Upper lobe of left lung (tissue), 6 donors: ENCODE measurements at places on chromosomes 3 and 15.

- no peak for DNase-seq
Observed at GRCh38 chr3:134904241-134904771, 109.2 kb downstream of the EPHB1 start.

DNA sequence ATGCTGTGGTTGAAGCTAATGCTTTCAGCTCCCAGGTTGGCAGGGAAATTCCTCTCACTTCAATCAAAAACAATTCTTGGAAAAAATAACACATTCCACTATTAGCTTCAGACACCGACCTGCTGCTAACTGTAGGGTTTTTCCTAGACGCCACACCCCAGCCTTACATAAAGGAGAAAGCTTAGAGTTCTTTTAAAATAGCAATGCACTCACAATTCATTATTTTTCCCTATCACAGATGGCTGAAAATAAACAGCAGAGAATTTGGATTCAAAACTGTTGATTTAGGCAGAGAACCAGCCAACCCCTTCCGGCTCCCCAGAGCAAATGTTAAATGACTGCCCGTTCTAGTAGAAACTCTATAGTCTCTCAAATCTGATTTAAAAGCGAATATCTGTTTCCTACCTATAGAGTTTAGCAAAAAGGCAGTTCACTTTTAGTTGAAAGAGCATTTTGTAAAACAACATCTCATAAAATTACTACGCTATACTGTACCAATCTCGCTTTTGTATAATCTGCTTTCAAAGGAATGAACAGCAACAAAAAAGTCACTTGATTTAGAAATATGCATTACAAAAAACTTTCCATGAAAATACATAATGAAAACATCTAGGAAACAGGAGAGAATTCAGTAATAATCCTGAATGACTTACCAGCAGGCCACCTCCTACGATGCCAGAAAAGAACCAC, 586 bp downstream of the TM4SF1 start:
- no peak for DNase-seq

DNA sequence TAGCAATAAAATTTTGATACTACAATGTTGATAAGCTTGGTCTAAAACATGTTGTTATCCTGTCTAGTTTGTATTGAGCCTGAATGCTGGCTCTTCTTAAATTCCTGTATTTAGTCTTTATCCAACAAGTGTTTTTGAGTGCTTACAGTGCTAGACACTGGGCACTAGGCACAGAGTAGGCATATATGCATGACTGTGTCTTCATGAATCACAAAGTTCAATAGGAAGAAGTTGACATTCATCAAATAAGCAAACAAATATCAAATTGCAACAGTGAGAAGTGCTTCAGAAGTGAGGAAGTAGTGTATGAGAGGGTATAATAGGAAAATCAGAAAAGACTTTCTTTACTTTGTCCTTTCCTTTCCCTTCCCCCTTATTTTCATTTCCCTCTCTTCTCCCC, 6.8 kb downstream of the CD96 start:
- no peak for DNase-seq

DNA sequence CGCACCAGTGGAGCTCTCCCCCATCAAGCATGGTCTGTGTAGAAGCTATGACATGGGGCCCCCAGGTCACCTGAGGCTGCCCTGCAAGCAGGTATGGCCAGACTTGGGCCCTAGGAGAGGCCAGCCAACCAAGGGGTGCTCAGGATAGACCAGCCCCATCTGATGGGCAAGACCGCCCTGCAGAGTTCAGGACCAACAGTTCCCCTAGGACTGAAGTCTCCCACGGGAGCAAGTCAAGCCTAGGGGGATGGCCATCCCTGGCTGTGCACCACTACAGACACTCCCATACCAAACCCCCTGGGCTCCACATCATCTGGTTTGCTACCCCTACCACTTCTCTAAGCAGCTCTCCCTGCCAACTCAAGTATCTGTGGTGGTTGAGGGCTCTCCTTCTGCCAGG, 142.2 kb upstream of the MANF start:
- DNase-seq = peak; percentile 1

- DNase-seq = no peak
Observed at GRCh38 chr15:31758126-31758525, 272.2 kb upstream of the CHRNA7 start.

- peak; percentile 8 for DNase-seq
Observed at GRCh38 chr15:68583321-68583720, 4.5 kb downstream of the CORO2B start.

DNA sequence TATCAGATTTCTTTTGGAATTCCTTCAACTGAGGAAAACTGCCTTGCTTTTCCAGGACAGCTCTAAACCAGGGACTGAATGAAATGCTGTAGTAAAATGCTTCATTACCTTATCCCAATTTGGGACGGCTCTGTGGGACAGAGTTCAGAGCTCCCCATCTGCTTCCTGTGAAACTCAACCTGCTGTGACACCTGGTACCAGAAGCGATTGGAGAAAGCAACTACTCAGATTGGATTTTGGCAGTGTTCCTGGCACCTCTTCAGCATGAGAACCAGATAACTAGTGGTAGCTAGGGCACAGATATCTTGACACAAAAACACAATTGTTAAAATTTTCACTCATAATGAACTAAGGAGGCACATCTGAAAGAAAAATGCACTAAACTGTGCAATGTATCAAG, 539.1 kb downstream of the SI start:
- DNase-seq = no peak

GRCh38 chr15:59002418-59002859, 15.0 kb downstream of the RNF111 start:
- DNase-seq = no peak

DNA sequence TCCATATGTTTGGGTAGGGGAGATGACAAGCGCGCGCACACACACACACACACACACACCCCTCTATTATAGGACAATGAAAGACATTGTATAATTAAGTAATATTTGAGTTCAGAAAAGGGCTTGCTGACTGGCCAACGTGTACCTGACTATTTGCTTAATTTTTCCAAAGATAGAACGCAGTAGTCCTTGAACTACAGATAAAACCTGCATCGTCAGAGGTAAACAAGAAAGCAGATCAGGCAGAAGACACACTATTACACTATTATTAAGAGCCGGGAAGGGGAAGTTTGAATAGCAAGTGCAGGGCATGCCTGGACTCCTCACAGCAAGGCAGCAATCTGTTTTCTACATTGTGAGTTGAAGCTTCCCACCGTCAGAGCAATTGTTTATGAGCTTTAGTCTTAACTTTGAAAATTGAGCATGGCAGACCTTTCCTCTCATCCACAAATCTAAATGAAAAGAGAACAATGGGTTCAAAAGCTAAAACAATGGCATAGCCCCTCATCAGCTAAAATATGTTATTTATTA, 427.7 kb downstream of the GABRG3 start:
- no peak for DNase-seq

DNA sequence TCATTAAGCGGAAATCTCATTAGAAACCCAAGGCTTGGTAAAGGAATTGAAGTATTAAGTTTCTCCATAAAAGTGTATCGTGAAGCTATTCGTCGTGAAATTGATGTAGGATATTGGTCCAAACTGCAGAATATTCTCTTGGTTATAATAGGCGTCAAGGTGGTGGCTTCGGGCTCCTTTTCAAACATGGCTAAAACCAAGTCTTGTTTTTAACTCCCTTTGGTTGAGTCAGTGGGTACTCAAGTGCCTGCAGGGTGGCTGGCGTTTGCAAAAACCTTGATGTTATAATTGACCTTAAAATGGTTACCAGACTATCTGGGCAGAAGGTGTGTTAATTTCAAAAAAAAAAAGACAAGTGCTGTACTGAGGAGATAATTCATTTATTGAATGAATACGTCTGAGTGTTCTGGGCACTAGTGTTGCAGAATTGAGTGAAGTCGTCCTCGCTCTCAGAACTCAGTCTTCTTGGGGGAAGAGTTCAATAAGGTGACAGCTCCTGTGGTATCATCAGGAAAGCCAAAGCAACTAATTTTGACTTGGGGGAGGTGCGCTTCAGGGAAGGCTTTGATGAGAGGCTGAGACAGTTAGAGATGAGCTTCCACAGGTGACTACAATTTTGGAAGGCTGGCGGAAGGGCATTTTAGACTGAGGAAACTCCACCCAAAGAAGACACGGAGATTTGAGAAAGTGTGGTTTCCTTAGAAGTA, 1.5 kb downstream of the UBE2Q2 start:
- no peak for DNase-seq

DNA sequence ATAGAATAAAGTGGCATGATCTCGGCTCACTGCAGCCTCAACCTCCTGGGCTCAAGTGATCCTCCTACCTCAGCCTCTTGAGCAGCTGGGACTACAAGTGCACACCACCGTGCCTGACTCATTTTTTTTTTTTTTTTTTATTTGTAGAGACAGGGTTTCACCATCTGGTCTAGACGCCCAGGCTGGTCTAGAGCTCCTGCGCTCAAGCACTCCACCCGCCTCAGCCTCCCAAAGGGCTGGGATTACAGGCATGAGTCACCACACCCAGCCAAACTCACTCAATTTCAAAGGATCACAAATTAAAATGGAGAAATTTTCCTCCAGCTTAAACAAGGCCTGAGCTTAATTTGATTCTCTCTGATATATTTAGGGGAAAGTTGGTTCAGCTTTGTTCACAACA, 27.3 kb upstream of the NMB start:
- peak; percentile 54 for DNase-seq

DNA sequence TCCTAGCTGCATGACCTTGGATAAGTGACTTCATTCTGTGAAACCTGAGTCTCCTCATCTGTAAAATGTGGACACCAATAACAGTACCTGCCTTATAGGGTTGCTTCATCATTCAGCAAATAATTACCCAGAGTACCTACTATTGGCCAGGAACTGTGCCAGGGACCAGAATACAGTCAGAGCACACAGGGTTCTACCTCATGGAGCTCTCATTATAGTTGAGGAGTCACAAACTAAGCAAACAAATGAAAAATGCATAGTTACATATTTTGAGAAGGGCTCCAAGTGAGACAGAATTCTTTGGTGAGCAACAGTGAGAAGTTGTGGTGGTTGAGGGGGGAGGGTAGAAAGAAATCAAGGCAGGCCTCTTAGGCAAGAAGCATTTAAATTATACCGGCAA, 308.6 kb upstream of the WNT5A start:
- DNase-seq = no peak

DNA sequence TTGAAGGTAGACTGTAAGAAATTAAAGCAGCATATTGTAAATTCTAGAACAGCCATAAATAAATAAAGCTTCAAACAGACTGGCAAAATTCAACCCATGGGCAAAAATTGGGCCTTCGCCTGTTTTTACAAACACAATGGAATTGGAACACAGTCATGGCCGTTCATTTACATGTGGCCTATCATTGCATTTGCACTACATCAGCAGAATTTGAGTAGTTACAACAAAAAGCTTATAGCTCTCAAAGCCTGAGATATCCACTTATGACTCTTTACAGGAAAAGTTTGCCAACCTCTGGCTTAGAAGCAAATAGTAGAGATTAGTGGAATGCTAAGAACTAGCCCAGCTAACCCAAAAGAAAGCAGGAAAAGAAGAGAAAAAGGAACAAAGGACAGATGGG, 139.6 kb upstream of the SKOR1 start:
- DNase-seq = no peak

DNA sequence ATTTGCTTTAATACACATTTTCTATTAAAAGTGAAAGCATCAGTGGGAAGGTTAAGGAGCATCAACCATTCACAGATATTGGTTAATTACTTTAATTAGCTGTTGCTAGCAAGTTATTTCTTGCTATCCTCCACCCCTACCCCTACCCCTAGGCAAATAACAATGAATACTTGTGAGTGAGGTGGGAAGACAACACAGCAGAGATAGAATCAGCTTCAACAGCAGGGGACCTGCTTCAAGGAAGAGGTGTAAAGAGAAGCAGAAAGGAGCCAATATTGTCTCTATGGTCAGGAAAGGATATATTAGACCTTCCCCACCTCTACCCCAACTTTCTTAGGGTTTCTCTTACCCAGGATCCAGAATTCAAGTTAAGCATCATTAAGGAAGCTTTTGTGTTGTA, 149.4 kb downstream of the SNRK start:
- DNase-seq = no peak

GRCh38 chr3:115698851-115699591, 75.7 kb downstream of the GAP43 start:
- DNase-seq = no peak
